AG10803 (cell line): ENCODE measurements at places on chromosomes 2 and 18.

GRCh38 chr2:239337122-239337876 is 63.5 kb downstream of the HDAC4 start:
- no peak for DNase-seq

- DNase-seq: peak; percentile 38
These were observed 55.1 kb upstream of the ACSL3 start for GRCh38 chr2:222805591-222806304.

GRCh38 chr2:27014771-27015433 is 17.9 kb upstream of the TMEM214 start:
- DNase-seq: no peak

DNA sequence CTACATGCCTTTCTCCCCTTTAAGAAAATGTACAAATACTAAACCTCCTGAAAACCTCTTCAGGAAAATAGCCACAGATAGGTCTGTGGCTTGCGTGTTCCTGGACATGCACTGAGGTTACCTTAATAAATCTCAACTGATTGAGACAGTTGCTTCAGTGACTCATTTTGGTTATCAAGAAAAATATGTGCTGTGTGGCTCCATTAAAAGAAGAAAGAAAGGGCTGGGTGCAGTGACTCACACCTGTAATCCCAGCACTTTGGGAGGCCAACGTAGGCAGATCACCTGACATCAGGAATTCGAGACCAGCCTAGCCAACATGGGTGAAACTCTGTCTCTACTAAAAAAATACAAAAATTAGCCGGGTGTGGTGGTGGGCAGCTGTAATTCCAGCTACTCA is 27.1 kb downstream of the CREG2 start:
- no peak for DNase-seq

DNA sequence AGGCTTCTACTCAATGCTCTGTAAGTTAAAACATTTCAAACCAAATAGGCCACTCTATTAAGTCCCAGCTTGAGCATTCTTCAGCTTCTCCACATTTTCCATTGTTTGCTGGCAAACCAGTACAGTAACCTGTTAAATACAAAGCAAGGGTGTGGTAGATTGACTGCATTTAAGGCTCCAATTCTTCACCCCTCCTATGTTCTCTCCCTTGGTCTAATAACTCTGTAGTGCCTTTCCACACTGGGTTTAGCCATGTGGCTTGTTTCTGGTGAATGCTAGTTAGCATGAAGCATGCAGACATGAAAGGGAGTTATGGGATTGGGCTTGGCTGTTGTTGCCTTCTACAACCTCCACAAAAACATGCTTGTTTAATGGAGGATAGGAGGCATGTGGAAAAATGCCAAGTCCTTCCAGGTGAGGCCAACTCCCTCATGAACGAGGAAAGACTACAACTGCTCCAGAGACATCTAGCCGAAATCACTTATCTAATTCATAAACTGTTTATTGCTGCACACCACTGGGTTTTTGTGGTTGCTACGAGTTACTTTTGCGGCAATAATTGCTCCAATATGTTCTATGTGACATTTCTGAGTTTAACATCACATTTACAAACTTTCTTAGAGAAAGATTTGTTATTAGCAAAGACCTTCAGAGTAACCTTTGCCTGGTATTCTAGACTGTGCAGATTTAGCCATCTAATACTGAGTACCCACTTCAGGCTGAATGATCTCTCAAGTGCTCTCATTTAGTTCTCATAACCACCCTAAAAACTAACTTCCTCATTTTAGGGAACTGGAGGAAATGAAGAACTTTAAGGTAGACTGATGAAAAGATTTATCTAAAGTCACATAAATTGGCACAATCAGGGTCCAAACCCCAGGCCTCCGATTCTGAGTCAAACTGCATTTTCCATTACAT is 104.0 kb downstream of the SMAD2 start:
- no peak for DNase-seq

- DNase-seq: no peak
These were observed 43.6 kb downstream of the NHEJ1 start for GRCh38 chr2:219116776-219117646.

DNA sequence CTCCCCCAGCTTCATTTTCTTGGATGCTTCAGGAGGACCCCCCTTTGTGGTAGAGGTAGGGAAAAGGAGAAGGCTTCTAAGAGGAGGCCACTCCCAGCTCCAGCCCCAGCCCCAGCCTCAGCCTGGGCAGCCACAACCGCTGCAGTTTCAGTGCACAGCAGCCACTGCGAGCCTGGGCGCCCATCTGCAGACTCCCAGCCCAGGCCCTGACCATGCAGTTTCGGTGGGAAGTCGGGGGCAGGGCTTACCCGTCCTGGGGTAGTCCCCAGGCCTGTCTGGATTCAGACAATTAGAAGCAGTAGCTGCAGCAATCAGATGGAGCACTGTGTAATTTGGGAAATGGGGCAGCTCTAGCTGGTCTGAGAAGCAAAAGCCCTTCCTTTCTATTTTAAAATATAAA is 28.6 kb downstream of the ITM2C start:
- no peak for DNase-seq

GRCh38 chr2:191297033-191297432 is 51.8 kb downstream of the MYO1B start:
- DNase-seq: peak; percentile 57

- DNase-seq: no peak
These were observed 104.2 kb upstream of the SPRED2 start for GRCh38 chr2:65536596-65536995.

DNA sequence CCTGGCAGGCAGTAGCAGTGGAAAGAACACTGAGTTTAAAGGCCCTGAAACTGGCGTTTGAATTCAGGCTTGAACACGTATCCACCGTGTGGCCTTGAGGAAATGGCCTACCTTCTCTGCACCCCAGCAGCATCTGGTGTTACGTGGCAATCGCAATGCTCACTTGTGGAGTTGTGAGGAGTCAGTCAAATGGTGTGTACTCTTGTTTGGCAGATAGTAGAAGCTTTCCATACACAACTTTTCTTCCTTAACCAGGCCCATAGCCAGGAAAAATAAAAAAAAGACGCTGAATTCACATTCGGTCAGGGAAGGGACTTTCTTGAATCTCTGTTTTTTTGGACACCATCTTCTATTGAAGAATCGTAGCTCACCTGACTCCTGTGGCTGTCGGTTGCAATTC is 1101.5 kb upstream of the KLHL29 start:
- DNase-seq: no peak

DNA sequence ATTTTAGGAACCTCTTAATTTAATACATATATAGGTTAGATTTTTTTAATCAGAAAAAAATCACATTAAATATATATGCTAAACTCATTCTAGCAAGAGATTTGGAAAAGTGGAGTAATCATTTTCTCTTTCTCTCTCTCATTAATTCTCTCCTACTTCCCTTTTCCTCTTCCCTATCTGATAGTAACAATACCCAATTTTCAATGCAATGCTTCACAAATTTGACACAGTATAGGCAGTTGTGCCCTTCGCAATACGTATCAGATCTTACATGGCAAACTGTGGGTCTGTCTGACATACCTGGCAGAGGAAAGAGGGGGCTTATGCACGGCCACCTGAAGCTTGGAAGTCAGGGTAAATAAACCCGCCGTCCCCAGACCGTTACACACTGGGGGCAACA is 444.3 kb downstream of the NBAS start:
- DNase-seq: no peak

- no peak for DNase-seq
These were observed 206.0 kb downstream of the SPP2 start for GRCh38 chr2:234256516-234256915.

- no peak for DNase-seq
These were observed 21.5 kb downstream of the SH2D6 start for GRCh38 chr2:85439986-85440385.

DNA sequence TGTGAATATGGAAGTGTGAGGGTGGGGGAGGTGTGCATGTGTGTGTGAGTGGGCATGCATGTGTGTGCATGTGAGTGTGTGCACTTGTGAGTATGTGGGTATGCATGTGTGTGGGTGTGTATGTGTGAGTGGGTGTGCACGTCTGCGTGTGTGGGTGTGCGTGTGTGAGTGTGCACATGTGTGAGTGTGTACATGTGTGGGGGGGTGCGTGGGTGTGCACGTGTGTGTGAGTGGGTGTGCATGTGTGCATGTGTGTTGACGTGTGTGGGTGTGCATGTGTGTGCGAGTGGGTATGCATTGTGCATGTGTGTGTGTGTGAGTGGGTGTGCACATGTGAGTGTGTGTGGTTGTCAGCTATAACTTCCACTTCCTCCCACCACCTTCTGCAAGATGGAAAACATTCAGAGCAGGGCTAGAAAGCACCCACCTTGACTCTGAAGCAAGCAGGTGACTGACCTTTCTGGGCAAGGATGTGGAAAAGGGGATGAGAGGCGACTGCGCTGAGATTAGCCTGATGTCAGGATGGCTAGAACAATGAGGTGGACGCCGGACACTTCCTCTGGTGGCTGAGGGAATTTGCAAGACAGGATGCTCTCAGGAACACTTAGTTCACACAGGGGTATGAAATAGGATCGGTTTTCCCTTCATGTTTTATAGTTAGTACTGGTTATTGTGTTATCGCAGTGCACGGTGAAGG is 103.6 kb downstream of the ACKR3 start:
- DNase-seq: no peak

DNA sequence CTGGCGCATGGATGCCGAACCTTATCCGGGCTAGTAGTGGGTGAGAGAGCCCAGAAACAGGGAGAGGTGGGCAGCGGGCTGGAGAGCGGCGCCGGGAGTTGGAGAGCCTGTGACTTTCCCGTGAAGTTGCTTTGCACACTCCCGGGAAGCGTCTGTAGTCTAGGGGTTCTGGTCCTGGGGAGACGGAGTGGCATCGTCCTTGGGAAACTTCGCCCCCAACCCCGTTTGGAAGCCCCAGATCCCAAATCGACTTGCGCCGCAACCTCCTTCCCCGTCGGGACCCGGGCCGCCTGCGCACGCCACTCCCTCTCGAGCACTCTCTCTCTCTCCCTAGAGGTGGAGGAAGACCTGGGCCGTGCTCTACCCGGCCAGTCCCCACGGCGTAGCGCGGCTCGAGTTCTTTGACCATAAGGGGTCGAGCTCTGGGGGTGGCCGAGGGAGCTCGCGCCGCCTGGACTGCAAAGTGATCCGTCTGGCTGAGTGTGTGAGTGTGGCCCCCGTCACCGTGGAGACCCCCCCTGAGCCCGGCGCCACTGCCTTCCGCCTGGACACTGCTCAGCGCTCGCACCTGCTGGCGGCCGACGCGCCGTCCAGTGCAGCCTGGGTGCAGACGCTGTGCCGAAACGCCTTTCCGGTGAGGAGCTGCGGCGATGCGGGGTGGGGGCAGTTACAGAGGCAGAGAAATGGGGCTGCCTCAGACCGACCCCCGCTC is 456 bp downstream of the DOK1 start:
- DNase-seq: no peak

DNA sequence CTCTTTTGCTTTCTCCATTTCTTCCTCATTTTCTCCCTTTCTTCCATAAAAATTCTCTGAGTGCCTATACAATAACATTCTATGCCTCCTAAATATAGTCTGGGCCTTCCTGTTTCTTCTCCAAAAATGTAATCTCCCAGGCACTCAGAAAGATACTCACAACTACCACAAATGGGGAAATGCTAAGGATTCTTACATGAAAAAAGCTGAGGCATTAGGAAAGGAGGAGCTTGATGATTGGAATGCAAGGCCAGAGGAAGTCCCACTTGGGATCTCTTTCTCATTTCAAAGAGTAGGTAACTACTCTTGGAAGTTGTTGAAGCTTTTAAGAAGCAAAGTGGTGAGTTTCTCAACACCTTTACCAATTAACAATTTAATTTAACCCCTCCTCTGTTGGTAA is 3.4 kb downstream of the VSNL1 start:
- DNase-seq: peak; percentile 13
